Astrocyte (in vitro differentiated cells and primary cell): ENCODE measurements at places on chromosomes 2 and 18. TPM values are rescaled to one million over a fixed set of nuclear protein-coding genes. Genes with fewer than 3 reads are reported as not detected.

HADHB gene
- 109 and 116 TPM in 2 replicates for total RNA-seq

GAL3ST2 gene
- not detected in 2 replicates for total RNA-seq

DNA sequence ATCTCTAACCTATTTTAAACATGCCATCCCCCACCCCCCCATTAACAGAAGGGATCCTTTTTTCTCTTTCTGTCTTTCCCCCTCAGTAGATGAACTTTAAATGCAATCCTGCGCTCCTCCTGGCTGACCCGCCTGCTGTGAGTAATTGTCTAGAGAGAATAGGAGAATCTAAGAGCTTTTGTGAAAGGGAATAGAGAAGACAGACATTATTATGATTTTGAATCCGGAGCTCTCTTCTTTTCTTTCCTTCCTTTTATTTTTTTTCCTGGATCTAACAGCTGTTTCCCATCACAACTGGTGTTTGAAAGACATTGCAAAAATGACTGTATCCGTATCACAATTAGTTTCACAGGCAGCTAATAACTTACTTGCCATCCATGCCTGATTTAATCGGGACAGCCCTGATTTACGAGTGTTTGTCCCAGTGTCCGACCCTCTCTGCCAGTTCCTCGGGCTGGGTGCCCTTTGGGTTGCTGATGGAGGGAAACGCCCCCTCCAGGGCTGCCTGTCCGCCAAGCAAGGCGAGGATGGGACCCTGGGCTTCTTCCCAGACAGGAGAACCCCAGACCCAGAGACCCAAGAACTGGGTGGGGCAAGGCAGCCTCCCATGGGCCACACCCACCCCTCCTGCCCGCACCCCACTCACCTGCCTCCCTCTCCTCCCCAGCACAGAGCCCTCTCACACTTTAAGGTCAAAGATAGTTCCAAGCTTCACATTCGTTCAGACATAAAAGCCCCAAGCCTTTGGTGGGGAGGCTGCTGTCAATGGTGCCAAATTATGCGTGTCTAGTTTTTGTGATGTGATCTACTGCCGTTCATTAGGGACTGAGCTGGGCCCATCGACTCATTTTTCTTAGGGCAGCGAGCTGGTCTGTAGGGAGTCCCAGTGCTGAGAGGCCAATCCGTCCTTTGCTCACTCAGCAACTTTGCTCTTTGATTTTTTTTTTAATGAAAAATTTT is 231.7 kb downstream of the ZNF516 start:
- no peak for DNase-seq

DNA sequence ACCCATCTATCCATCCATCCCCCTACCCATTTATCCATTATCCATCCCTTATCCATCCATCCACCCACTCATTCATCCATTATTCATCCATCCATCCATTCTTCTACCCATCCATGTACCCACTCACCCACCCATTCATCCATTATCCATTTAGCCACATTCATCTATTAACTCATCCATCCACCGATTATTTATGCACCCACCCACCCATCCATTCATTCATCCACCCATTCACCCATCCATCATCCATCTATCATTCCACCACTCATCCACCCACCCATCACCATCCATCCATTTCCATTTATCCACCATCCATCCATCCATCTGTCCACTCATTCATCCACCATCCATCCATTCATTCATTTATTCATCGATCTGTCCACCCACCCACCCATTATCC is 137.4 kb upstream of the CTDP1 start:
- no peak for DNase-seq

DNA sequence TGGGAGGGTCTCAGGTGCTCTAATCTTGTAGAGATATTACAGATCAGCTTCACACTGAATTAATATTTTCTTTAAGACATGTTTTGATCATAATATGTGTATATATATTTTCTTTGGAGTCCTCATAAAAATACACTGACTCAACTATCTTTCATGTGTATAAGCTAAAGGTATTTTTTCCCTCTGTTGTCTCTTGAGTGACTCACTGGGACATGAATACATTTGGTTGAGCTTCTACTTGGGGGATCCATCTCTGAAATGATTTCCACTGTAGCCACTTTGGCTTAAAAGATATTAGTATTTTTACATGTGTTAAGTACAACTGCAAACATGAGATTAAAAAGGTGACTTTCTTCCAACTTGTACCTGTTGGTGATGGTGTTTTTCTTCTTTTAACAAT is 140.8 kb downstream of the TTN start:
- no peak for DNase-seq

GRCh38 chr18:75638776-75639471 is 211.4 kb upstream of the SMIM21 start:
- DNase-seq: peak; percentile 61

- DNase-seq: no peak
Observed at GRCh38 chr18:56787390-56787789, 136.2 kb downstream of the WDR7 start.

GRCh38 chr2:1588051-1588977 is 156.0 kb downstream of the PXDN start:
- DNase-seq: no peak

GRCh38 chr2:222730366-222730999 is 59.0 kb downstream of the MOGAT1 start:
- no peak for DNase-seq

DNA sequence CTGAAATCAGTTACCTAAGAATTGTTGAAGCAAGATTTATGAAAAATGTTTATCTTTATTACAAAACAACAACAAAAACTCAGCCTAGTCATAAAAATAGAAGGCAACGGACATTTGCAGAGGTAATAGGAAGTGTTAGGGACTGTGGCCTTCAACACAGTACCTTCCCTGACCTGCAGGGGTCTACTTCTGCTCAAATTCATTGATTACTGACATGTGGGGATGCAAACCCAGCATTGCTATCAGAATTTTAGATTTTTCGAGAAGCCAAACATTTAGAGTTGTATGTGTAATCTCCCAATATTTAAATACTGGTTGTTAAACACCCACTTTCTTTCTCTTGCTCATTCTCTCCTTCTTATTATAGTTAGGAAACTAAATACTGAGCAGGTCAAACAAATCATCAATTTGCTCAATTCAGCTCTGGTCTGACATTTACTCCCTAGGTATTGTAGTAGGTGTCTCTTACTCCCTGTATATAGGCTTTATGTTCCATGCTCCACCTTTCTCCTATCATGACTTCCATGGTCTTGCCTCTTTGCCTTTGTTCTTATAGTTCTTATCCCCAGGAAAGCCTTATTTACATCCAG is 198.5 kb downstream of the UBE2E3 start:
- DNase-seq: no peak

- no peak for DNase-seq
Observed at GRCh38 chr2:121099329-121100290, 185.4 kb downstream of the TFCP2L1 start.

DNA sequence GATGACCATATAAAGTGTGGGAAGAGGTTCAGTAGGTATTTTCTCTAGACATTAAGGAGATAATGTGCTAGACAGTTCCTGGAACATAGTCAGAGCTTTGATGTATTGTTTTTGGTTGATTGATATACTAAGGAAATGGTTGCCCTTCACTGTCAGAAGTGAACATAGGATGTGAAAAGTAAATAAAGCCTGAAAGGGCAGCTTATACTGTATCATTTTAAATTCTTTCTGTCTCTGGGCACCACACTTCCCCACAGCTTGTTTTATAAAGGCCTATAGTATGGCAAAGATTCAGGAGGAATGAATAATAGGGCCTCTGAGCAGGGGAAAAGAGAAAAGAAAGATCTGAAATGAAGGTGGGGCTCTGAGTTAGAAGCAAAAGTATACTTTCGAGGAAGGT is 72.7 kb upstream of the ITPRID2 start:
- no peak for DNase-seq

DNA sequence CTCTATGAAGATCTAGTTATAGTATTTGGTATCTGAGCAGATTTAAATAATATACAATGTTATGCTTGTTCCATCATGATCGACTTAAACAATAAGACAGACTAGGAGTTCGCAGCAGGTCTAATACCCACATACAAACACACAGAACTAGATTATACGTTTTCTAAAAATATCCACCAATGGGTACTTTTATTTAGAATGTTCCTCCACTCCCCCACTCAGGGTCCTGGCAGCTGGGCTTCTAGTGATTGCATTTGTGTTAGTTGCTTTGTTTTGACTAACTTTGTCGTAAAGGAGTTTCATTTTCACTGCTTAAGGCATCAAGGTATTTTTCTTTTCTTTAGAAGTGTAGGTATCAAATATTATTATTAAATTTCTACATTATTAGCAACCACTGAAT is 91.4 kb downstream of the RPRM start:
- DNase-seq: no peak
